OCI-LY7 (cell line): ENCODE measurements at places on chromosomes 1 and 21. TPM values are rescaled to one million over a fixed set of nuclear protein-coding genes. Genes with fewer than 3 reads are reported as not detected.
A peak's percentile ranks its signal among the peaks of the same experiment; 100 is the strongest.

DNA sequence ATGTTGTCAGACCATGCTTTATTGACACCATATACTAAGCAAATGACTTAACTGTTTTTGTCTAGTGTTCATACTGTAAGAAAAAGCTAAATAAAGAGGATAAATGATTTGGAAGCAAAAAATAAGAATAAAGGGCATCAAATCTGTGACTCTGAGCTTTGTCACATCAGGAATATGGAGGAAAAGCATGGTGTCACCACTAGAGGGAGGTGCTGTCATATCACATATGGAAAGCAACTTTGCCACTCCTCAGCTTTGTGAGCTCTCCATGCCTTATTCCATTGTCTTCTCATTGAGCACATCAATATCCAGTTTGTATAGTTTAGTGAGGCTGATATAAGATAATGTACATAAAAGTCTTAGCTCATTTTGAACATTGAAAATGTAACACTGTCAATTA is 20.8 kb upstream of the GBP1 start:
- peak; percentile 16 for DNase-seq

DNA sequence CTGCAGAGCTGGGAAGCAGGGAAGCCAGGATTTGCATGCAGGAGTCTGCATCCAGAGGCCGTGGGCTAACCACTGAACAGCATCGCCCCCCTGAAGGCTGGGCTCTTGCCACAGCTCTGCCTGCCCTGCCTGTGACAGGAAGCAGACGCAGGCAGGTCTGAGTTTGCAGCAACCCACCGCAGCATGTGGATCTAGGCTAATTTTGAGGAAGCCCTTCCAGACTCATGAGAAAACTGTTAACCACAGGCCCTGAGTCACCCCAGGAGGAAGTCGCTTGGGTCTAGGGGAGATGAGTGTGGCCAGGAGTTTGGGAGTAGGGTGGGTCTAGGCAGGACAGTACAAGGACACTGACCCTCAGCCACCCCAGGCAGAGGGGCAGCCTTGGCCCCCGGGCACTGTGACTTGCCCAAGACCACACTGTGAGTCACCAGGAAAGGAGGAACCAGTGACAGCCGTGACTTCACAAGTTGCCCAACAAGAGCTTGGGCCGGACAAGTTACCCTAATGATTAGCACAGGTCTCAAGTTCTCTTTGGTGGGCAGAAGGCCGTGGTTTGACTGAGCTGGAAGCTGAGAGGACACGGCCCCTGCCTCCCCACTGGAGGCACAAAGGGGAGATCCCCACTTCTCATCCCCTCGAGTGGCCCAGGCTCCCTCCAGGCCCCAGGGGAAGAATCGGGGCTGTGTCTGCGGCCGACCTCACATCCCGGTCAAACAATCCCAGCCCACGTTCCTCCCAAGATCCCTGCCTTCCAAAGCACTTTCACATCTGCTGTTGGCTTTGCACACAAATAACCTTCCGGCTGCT is 826 bp downstream of the LAPTM5 start:
- peak; percentile 80 for DNase-seq

- DNase-seq = no peak
Measured at GRCh38 chr1:65025794-65026193, 59.4 kb upstream of the JAK1 start.

- DNase-seq = no peak
Measured at GRCh38 chr1:235775246-235775860, 91.4 kb downstream of the LYST start.

DNA sequence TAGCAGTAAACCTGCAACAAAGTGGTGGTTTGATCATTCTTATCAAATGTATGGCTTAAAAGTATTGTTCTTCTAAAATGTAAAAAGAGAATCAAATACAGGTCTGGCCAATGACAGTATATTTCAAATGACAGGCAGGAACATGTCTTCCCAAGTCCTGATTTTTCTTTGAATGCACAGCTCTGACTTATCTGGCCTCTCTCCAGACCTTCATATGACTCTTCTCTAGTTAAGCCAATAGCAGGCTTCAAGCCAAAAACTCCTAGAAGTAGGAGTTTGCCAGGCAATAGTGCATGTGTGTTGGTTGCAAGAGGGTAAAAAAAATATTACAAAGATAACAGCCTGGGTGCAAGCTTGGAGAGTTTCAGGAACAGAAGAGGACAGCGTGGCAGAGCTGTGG is 345.5 kb downstream of the SMYD3 start:
- no peak for DNase-seq

DNA sequence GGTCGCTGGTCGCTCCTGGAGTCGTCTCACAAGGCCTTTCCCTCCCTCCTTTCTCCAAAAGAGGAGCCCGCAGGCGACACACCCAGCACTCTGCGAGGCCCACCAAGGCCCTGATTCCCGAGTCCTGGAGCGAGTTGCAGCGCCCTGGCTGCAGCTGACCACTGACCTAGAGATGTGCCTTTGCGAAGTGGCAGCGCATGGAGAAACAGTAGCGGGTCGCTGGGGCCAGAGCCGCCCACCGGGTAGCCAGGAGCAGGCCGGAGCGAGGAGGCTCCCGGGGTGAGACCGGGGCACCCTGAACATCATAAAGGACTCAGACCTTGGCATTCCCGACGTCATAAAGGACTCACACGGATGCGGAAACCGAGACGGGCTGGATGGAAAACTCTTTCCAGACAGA is 10.3 kb upstream of the NBPF11 start:
- DNase-seq = no peak

DNA sequence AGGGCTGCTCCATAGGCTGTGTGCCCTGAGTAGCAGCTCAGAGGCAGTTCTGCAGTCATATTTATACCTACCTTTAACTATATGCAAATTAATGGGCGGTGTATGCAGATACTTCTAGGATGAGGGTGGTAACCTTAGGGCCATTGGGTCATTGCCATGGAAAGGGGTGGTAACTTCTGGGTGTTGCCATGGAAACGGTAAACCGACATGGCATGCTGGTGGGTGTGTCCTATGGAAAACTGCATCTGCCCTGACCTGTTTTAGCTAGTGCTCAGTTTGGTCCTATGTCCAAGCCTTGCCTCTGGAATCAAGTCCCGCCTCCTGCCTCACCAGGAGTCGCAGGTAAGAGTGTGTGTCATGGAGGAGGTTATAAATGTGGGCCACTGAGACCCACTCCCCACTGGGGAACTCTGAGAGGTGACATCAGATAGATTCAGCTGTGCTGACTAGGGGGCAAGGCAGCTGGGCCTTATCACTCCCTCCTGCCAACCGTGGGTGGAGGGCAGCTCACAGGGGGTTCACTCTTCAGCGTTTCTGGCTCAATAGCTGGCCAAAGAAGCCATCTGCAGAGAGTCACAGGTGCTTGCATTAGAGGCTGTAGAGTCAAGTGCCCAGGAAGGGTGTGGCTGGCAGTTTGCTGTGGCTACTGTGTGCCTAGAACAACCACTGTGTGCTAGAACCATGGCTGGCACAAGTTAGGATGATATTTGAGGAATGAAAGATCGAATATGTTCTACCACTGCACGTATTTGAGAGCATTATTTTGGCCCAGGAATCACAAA is 19.0 kb downstream of the BACE2 start:
- no peak for DNase-seq

- DNase-seq = no peak
Measured at GRCh38 chr21:42725416-42725930, 72.1 kb downstream of the PDE9A start.

DNA sequence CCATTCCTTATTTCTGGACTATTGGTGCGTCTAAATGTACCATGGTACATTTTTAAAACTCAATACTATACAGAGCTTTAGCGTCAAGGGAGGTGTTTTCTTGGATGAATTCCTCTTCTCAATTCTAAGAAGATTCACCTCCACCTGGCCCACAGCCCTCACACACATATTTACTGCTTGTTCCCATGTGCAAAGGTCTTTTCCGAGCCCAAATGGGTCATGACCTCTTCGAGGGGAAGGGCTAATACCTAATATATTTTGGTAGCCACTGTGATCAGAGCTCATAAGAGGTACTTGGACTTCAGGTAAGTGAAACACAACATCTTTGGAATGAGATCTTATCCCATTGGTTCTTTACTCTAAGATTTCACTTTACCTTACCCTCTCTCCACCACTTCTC is 205.9 kb downstream of the SDCCAG8 start:
- DNase-seq = no peak

GRCh38 chr21:41684381-41685245 is 82.2 kb downstream of the RIPK4 start:
- DNase-seq = no peak

DNA sequence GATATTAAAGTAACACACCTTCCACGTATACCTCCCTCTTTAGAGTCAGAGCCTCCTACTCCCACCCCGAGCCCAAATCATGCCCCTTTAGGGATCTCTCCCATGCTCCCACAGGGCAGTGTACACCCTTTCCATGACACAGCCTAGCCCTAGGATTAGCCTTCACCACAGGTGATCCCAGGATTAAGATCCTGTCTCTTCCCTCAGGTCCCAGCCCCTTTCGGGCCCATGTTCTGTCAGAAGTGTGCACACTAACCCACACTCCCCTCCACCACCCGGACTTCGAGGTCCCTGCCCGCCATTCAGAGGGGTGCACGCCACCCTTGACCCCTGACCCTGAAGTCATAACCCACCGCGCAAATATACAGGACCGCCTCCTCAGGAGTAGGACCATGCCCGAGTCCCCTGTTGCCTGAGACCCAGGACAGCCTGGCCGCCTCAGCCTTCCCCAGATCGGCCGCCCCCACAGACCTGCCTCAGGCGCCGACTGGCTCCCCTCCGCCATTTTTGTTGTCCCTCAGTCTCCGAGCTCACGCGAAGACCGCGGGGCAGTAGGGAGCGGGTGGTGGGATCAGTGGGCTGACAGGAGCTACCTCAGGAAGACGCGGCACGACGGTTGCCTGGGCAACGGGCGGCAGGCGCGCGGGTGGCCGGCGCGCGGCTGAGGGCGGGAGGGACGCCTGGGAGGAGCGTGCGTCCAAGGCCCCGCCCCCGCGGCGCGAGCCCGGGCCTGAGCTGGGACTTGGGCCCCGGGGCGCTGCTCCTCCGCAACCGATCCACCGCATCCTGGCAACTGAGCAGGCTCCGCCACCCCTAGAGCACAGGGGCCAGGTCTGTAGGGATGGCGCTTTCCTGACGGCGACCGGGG is at the start of gene AGBL4:
Gene AGBL4, minus strand, starts transcription at position 663 of the 868 bp plus-strand sequence.
- no peak for DNase-seq

DNA sequence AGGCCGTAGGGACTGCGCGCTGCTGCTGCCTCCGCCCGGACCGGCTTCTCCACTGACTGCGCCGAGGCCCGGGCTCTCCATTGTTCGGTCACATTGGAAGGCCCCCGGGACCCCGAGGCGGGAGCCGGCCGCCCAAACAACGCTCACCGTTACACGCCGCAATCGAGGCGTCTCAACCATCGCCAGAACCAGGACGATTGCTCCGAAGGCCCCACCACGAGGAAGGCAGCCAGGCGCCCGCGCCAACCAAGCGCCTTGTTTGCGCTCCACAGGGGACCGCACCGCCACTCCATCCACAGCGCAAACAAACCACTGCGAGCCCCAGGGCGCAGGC is 595 bp downstream of the GLUL start:
- no peak for DNase-seq

DNA sequence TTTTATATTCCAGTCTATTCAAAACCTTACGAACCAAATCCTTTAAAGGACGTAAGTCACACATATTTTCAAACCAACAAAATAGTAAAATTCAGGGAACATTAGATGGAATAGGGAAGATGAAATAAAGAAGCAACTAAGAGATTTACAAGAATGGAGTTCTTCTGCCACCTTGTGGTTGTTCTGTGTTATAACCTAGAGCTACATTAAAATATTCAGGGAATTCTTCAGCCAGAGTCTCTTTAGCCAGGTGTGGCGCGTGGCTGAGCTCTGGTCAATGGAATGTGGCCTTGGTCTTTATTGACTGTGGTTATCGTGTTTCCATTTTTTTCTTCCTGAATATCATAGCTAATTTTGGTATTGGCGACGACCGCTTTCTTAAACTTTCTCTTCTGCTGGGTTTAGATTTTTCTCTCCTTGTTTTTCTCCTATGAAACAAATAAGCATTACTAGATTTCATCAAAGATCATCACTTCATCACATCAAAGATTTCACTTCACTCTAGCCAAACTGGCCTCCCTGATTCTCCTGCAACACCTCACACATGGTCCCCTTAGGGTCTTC is 221.3 kb downstream of the MRPL39 start:
- peak; percentile 62 for DNase-seq

- no peak for DNase-seq
Measured at GRCh38 chr1:169571450-169571849, 14.8 kb downstream of the F5 start.

GRCh38 chr1:189524501-189524900 is 953.2 kb downstream of the BRINP3 start:
- DNase-seq = no peak

- peak; percentile 16 for DNase-seq
Measured at GRCh38 chr1:117570988-117571409, 34.8 kb upstream of the TENT5C start.

DNA sequence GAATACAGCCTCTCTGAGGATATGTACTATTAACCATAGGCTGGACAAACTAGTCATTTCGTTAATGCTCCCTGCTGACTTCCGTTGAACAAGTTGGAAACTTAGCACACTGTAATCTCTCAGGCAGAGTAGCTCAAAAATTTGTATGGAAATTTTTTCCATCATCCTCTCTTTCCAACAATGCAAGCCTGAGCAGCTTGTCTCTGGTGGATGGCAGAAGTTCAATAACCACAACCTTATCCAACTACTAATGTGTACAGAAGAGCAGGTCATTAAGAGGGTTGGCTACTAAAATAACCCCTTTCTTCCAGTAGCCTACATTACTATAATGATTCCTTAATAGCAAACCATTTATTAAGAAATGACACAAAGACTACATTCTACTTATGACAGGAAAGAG is 262.3 kb downstream of the NFIA start:
- DNase-seq = no peak

- no peak for DNase-seq
Measured at GRCh38 chr1:59666106-59666505, 148.6 kb upstream of the HOOK1 start.

GRCh38 chr1:45246760-45247159 is 40.4 kb upstream of the ZSWIM5 start:
- no peak for DNase-seq

The SLC41A1 gene
- total RNA-seq = 6.4 and 8.2 TPM in 2 replicates

The FABP3 gene
- total RNA-seq = not detected in 2 replicates

The ACTA1 gene
- not detected in 2 replicates for total RNA-seq

The YBEY gene
- total RNA-seq = 22.8 and 23.5 TPM in 2 replicates

The LRRN2 gene
- total RNA-seq = not detected in 2 replicates

The HSPB7 gene
- total RNA-seq = not detected in 2 replicates

The LMOD1 gene
- not detected in 2 replicates for total RNA-seq

The JAK1 gene
- 86.8 and 106 TPM in 2 replicates for total RNA-seq

The CCDC18 gene
- 59.0 and 67.9 TPM in 2 replicates for total RNA-seq

The PGBD5 gene
- not detected in 2 replicates for total RNA-seq

The SLC45A3 gene
- 5.3 and 5.9 TPM in 2 replicates for total RNA-seq

The TNFRSF1B gene
- total RNA-seq = not detected in 2 replicates
